ENCODE measurements at places on chromosomes 2 and 18.

GRCh38 chr2:29940706-29941105 lies 19.3 kb upstream of the ALK start:
- DNase-seq = no peak

GRCh38 chr2:186064507-186064906 lies 325.9 kb downstream of the FSIP2 start:
- no peak for DNase-seq

DNA sequence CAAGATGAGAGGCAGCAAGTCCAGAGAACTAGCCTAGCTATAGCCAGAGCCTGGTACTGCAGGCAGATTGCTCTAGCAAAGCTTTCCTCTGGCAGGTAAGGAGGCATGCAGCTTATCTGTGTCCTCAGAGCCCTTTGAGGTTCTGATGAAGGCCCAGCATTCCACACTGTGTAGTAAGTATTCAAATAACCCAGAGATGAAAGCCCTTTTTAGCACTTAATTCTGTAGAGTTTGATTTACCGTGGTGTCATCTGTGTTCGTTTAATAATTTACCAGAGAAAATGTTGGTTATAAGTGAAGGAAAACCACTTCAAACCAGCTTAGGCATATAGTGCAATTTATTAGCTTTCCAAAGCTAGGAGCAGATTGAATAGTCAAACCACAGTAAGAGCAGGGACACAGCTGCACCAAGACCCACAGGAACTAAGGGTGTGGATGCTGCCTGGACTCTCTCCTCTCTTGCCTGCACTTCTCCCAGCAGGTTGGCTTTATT lies 226.6 kb downstream of the BABAM2 start:
- DNase-seq = no peak

DNA sequence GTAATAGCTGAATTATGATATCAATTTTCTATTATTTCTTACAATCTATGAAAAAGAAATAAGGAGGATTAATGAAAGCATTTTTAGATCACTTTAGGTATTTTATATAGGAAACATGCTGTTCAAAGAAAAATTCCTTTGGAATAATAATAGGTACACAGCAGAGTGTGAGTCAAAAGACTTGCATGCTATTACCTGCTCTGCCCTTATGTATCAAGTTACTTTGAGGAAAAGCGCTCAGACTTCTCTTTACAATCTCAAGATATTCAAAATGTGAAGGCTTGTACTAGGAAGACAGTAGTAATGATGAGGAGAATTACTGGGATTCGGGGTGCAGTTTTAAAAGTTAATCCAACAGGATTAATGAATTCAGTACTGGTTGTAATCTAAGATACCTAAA lies 29.1 kb upstream of the RNU4ATAC start:
- no peak for DNase-seq

- no peak for DNase-seq
Observed at GRCh38 chr18:35088921-35089320, 47.7 kb downstream of the MAPRE2 start.

DNA sequence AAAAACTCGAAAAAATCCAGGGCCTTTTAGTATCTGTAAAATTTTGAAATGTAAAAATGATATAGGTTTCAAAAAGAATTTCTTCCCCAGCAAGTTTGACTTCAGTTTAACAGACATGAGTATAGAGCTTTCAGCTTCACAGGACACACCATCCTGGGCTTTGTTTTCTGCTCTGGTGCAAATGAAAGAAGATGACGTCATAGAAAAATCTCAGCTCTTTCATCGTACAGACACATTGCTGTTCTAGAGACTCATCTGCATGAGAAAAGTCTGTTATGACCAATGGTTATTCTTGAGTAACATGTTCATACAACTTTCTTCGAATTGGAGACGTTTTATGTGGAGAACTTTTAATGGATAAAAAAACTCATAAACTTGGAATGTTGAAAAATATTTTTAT lies 111.7 kb upstream of the DYNAP start:
- DNase-seq = no peak

DNA sequence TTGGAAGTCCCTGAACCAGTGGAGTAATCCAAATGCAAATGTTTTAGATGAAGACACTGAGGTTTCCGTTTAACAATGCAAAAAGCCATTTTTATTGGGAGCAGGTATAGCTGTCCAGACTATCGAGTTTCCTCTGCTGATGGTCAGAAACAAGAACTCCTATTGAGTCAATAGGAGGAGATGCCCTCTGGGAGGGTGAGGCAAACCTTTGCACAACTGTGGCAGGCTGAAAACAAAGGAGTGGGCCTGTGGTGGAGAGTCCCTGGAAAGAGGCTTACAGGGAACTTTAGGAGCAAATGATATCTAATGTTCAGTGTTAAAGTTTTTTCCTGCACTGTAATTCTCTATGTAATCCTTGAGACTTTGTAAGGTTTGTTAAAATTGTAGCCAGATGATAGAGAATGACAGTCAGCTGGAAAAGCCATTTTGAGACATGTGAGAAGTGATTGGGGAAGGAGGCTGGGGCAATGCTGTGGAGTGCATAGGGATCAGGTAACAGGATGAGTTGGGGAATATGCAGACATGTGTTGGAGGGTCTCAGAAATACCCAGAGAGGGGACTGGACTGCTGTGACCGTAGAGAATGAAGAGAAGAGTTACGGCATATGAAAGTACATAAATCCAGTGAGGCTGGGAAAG lies 15.1 kb upstream of the EML4 start:
- no peak for DNase-seq

- no peak for DNase-seq
Observed at GRCh38 chr2:10165861-10166675, 43.5 kb downstream of the RRM2 start.

DNA sequence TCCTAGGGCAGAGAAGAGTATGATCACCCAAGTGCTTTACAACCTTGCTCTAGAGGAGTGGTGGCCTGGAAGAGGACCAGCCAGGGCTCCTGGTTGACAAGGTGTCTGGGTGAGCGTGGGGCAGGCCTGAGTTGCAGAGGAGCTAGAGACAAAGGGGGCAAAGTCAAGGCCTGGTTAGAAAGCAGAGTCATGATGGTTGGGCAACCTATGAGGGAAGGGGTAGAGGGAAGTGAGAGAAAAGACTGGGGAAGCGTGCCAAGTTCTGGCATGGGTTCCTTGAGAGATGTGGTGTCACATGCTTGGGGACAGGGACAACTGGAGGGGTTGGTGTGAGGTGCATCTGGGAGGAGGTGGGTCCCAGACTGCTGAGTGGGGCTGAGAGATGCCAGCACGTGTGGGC lies 13.5 kb downstream of the ZFP36L2 start:
- no peak for DNase-seq

DNA sequence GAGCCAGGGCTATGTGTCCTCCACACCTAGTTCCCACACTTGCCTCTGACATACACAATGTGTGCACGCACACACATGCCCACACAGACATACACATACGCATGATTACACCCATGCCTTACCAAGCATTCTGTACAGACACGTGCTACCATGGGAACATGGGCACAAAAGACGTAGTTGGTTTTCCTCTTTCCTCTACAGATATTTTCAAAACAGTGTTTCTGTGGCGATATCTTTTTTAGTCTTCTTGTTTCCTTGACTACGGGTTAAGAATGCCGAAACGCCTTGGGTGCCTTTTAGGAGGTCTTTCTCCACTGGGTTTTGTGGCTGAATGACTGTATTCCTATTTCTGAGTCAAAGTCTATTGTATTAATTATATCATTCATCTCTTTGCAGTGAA lies 75.5 kb upstream of the SPTBN1 start:
- DNase-seq = no peak

GRCh38 chr2:196718419-196719109 lies 79.0 kb downstream of the CCDC150 start:
- DNase-seq = no peak

- DNase-seq = no peak
Observed at GRCh38 chr2:61410185-61410584, 60.7 kb downstream of the USP34 start.

DNA sequence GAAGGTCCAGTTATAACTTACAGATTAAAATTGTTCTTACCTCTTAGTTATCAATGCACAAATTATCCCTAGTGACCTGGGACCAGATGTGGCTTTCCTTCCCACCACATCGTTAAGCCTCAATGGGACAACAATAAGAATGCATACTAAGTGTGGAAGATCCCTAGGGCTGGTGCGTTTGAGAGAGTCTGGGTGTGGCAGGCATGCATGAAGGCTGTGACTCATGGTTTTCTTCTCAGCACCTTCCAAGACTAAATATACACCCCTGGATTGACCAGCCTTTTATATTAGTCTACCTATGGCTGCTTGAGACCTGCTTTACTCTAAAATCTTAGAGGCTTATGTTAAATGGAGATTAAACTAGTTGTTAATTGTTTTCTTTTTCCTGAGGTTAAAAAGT lies 261.7 kb upstream of the SLC14A2 start:
- no peak for DNase-seq

DNA sequence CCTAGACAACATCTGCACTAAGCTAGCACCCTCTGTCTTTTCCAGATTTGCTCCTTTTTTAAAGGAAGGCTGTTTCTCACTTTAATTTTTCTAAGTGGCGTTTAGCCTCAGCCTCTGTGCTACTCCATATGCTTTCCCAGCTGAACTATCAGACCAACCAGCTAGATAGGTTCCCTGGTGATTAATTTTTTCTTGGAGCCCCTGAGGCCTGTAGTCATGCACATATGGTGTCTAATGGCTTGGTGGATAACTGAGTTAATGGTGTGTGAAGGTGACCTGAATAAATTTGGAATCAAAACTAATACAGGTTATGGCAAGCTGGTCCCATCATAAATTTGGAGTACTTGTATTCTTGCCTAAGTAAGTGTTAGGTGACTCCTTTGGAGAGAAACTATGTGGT lies 135.5 kb downstream of the MGAT5 start:
- no peak for DNase-seq

DNA sequence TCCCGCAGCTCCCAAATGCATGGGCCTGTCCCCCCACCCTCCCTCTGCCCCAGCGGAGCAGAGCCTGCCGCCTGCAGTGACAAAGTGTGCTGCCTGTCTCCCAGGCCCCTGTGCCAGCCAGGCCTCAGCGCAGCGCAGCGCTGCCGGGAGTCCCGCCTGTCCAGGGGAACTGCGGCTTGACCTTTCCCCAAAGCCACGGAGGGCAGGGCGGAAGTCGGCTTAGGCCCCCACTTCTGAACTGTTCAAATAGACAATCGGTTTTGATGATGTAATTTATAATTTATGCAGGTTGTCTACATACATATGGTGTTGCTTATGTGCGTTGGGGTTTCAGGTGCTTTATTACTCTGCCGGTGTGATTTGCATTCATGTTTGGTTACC lies 7.1 kb downstream of the GBX2 start:
- no peak for DNase-seq

- DNase-seq = no peak
Observed at GRCh38 chr2:200609028-200609614, 23.3 kb downstream of the AOX1 start.

DNA sequence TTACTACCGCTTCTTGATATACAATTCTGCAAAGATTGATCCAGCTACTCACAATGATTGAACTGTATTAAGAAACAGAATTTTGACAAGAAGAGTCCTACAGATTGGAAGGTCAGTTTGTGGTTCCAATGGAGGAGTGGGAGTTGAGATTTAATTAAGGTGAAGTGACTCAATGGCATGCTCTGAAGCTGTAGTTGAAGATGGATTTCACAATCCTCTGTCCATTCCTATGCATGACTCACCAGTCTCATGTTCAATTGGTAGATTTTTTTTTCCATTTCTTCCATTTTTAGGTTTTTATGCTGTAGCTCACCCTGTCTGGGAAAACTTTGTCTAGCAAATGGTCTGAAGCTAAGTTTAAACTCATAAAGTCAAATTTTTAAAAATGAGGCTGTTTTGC lies 83.3 kb downstream of the DPP4 start:
- DNase-seq = no peak

GRCh38 chr2:160934263-160934662 lies 226.0 kb upstream of the TANK start:
- no peak for DNase-seq

DNA sequence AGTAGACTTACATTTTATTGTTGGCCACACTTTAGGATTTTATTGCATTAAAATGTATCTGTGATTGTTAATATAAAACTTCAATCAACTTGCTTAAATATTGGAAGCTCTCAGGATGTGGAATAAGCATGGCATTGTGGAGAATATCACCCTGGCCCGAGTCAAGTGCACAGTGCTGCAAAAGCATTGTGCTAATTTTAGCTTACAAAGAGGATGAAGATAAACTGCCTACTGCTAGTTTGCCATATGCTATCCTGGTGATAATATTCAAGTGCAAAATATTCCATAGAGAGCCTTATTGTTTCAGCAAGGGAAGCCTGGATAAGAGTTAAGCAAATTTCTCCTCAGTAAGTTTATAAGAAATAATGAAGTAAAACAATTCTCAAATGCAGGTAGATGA lies 54.5 kb downstream of the MEIS1 start:
- no peak for DNase-seq

DNA sequence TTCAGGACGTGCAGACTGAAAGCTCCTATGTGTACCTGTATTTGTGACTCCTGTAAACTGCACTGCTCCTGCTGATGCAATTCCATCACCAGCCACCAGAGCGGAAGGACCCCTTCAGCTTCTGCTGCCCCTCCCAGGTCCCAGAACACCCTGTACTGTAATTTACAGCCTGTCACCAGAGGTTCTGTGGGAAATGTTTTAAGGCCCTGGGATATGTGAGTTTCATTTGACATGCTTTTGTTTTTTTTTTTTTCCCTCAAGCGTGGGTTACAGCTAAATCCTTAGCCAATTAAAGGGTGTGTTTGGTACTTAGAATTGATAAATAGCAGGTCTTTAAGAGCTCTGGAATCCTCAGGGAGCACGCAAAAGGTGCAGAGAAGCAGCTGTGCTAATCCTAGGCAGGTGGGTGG lies 79.4 kb downstream of the KCTD1 start:
- DNase-seq = no peak

DNA sequence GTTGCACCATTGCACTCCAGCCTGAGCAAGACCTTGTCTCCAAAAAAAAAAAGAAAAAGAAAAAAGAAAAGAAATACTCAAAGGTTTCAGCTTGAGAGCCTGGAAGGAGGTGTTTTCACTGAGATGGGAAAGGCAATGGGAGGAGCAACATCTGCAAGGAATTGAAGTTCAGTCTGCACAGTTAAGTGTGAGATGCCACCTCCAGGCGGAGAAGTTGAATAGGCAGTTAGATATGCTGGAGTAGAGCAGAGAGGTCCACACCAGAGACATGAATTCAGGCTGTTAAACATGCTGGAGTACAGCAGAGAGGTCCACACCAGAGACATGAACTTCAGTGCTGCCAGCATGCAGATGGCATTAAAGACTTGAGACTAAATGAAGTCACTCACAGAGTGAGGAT lies 41.4 kb upstream of the DTNB start:
- no peak for DNase-seq
